ENCODE measurements at places on chromosomes 5 and 9.
A peak's percentile ranks its signal among the peaks of the same experiment; 100 is the strongest.

- no peak for DNase-seq
Measured at GRCh38 chr5:39073767-39074016, 507 bp downstream of the RICTOR start.

GRCh38 chr5:51271261-51271660, 112.0 kb upstream of the ISL1 start:
- DNase-seq = no peak

DNA sequence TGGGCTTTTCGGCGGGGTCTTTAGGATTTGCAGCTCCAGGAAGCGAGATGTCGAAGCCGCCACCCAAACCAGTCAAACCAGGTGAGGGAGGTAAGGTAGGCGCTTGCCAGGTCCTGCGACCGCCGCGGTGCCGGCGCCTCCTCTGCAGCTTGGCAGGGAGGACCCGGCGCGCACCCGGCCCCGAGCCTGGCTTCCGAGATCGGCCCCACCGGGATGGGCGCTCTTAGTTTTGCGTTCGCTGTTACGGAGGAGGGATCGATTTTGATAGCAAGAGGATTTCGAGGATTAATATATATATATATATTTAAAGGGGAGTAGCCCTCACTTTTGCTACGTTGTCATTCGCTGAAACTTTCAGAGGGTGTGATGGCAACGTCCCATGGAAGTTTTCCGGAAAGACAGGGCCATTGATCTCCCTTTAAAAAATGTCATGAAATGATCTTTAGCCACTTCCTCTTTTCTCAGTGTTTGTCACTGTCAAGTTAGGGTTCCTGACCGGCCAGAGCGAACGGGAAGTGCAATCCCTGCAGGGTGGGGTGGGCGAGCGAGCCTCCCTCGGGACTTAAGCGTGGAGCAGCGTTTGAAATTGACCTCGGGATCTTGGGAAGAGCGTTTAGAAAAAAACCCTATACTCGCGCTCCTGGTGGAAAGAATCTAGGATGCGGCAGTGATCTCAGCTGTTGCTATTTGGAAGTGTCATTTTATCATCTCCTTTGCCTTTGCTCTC, 495 bp downstream of the OSTF1 start:
- DNase-seq = no peak

- no peak for DNase-seq
Measured at GRCh38 chr5:50666261-50667022, at the start of gene PARP8. TSS of gene PARP8 (plus strand) at chr5:50666637. CDS start at chr5:50667096, 459 bp downstream.

DNA sequence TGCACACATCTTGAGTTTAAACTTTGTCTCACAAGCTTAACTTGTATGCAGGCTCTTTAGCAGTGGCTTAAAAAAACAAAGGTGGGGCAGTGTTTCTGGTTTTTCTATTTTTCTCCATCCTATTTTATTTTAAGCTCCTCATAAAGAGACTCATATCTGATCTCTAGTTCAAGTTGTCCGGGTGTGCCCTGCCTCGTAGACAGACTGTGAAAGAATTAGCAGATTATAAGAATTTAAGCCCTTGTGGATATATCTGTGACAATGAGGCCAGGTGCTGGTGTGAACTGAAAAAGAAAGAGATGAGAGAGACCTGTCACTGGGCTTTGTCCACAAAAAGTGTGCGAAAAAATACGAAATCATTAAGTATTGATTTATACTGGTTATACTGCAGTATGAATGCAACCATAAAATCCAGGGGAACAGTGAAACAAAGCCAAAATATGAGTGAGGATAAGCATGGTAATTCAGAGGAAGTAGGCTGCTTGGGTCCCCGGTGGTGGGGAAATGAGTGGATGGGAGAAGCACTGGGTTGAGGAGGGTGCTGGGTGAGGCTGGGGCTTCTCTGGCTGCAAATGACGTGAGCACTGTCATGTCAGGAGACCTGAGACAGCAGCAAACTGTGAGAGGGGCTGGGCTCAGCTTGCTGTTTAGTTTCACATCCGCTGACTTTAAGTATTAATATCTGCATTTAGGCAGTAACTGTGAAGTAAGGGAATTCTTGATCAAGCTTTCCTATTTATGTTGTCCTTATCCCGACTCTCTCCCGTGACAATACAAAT, 179.7 kb upstream of the ANKRD55 start:
- no peak for DNase-seq

GRCh38 chr9:27601396-27601795, 28.1 kb upstream of the C9orf72 start:
- DNase-seq = no peak

- no peak for DNase-seq
Measured at GRCh38 chr5:137234973-137235943, 263.9 kb downstream of the SPOCK1 start.

GRCh38 chr5:1809416-1810035, 8.3 kb downstream of the NDUFS6 start:
- DNase-seq = no peak

DNA sequence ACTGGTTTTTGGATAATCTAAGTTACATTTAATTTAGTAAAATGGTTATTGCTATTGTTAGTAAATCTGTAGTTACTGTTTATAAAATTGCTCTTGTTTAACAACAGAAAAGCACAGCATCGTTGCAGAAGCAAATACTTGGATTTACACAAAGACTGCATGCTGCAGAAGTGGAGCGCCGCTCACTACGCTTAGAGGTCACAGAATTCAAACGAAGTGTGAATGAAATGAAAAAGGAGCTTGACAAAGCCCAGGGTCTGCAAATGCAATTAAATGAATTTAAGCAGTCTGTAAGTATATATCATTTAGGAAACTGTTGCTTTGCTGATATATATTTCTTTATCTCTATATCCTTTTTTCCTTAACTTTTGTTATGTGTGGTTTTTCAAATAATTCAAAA, 226.0 kb downstream of the CCDC171 start:
- no peak for DNase-seq

DNA sequence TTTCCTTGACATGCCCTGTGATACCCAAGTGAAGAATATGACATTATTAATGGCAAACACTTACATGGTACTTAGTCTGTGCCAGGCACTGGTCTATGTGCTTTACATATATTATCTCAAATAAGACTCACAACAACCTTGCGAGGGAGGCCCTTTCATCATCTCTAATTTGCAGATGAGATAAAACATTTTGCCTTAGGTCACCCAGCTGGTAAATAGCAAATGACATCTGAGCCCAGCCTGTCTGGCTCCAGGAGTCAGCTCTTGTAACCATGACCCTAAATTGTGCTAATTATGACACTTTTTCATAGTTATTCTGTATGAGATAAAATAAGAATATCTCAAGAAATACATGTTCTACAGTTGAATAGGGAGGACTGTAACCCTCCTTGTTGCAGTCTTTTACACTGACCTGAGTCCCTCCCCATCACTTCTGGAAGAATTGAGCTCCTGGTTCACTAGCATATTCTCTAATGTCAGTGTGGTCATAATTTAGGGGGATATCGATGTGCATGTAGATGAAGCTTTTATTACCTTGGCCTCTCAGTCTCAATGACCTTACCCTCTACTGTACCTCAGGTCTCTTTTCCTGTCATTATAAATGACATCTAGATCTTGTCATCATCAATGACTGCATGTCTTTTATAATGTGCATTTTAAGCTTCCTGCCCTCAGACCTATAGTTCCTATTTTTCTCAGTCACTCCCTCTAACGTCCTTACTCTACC, 126.1 kb upstream of the HAPLN1 start:
- DNase-seq = no peak

GRCh38 chr5:77390795-77391194, 101.3 kb downstream of the WDR41 start:
- no peak for DNase-seq

DNA sequence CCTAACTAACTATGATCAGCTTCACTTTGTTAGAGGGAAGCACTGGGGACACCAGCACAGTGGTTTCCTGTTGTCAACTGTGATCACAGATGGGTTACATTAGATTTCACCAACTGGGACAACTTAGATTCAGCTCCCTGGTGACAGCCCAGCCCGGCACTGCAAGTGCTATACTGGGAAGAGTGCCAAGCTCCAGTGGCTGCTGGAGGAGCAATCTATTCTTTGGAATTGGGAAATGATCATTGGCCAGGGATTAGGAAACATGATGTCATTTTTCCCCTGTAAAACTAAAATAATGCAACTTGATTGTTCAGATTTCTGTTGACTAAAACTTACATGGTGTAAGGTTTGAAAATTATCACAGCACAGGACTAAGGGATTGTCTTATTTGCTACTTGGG, 33.2 kb downstream of the PTGR1 start:
- DNase-seq = no peak

GRCh38 chr5:116154931-116155330, 70.1 kb downstream of the COMMD10 start:
- DNase-seq = no peak

- DNase-seq = peak; percentile 28
Measured at GRCh38 chr5:95664204-95664786, 17.7 kb downstream of the RFESD start.

GRCh38 chr9:23728736-23729135, 97.3 kb downstream of the ELAVL2 start:
- DNase-seq = no peak

DNA sequence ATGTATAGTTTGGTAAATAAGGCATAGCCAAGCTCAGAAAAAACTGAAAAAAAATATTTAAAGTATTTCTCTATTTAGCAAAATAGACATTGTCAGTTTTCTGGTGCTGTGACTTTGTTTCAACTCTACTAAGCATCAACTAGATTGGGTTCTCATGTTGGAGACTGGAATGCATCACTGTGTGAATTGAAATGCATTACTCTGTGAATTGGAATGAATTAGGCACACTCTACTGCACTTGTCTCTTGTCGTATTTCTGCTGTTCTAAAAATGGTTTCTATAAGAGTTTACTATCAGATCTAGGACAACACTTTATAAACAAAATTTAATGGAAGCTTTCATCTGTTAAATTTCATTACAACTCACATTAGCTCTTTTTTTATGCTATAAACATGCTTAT, 1772.2 kb downstream of the MAT2B start:
- DNase-seq = no peak

- DNase-seq = no peak
Measured at GRCh38 chr9:76223749-76224340, 170.4 kb downstream of the RFK start.

GRCh38 chr9:92299116-92299515, 5.6 kb upstream of the IARS1 start:
- DNase-seq = no peak

- no peak for DNase-seq
Measured at GRCh38 chr9:68983008-68983411, 30.9 kb downstream of the PRKACG start.

GRCh38 chr5:7742241-7742656, 108.7 kb downstream of the CFAP90 start:
- DNase-seq = no peak

All from NCI-H1694 treated with DMSO at 0.1 percent for 48 hours (cell line).